ENCODE measurements at places on chromosomes 3 and 15.

DNA sequence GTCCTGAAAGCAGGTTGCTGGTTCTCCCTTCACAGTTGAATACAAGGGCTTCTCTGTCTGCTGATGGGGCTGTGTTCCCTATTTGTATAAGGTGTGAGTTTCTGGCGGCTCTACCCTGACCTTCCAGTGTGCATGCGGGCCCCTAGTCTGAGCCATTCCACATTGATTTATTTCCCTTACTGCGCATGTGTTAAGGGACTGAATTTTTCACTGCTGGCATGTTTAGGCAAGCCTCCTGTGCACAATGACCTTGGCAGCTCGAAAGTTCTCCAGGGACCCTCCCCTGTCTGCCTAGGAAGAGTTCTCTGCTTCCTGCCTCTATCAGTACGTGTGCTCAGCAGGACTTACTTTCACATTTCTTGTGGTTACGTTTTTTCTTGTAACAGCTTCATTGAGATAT, 11.4 kb downstream of the TRAK1 start:
- no peak for DNase-seq

DNA sequence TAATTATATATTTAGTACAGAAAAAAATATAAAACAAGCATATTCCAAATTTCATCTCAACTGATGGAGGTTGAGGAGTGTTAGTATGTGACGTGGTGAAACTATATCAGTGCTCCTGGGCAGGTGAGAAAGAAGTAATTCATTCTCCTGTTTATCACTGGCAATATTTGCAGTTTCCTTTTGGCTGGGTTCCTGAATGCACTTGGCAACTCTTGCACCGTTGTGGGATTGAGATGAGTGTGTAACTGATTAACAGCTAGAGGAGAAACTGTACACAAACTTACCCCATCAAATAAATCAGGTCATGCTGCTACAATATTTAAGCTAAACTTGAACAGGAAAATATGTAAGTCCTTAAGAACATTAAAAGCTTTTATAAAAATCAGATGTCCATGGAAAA, 2.1 kb upstream of the ATP13A4 start:
- DNase-seq, result no peak

- no peak for DNase-seq
These were observed 29.9 kb upstream of the ADPGK start for GRCh38 chr15:72813345-72814004.

GRCh38 chr15:77002436-77002835, 7.5 kb downstream of the PSTPIP1 start:
- no peak for DNase-seq

- DNase-seq, result no peak
These were observed 98.6 kb downstream of the TPRA1 start for GRCh38 chr3:127491909-127492308.

- DNase-seq, result no peak
These were observed 3.7 kb upstream of the ZNF609 start for GRCh38 chr15:64456634-64457108.

- DNase-seq, result no peak
These were observed 112.9 kb downstream of the GSK3B start for GRCh38 chr3:119981386-119981785.

GRCh38 chr3:182375916-182376315, 417.4 kb upstream of the ATP11B start:
- DNase-seq, result no peak

GRCh38 chr3:171569571-171570132, 109.4 kb upstream of the TNIK start:
- no peak for DNase-seq

DNA sequence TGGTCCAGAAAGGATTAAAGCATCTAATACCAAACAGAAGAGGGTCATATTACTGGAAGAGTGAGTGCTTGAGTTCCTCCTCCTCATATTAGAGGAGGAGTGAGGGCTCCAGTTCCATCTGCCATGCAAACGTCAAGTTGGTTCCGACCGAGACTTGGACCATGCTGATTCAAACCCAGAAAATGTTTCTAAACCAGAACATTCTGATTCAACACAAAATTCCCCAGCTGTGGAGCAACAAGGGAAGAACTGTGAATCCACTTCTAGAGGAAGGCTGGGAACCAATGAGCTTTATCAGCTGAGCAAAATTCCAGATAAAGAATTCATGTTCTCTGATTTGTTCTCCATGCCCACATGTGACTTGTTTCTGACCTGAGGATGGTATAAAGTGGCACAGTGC, 135.6 kb upstream of the WNT5A start:
- no peak for DNase-seq

DNA sequence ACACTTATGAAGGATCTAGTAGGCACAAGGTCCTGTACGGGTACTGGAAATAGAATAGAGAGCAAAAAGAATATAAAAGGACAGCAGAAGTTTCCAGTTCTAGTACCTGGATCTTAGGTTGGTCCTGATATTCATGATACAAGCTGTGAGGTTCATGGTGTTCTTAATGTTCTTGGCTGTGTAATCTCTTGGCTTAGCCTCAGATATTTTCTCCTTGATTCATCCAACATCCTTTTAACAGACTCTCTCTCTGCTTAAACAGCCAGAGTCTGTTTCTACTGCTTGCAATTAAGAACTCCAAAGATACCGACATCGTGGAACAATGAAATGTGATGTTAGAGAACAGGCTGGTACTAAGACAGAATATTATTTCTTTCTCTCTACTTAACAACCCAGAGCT, 49.9 kb downstream of the CNTN3 start:
- no peak for DNase-seq

- DNase-seq, result no peak
These were observed 28.9 kb downstream of the PDE8A start for GRCh38 chr15:85010386-85011159.

DNA sequence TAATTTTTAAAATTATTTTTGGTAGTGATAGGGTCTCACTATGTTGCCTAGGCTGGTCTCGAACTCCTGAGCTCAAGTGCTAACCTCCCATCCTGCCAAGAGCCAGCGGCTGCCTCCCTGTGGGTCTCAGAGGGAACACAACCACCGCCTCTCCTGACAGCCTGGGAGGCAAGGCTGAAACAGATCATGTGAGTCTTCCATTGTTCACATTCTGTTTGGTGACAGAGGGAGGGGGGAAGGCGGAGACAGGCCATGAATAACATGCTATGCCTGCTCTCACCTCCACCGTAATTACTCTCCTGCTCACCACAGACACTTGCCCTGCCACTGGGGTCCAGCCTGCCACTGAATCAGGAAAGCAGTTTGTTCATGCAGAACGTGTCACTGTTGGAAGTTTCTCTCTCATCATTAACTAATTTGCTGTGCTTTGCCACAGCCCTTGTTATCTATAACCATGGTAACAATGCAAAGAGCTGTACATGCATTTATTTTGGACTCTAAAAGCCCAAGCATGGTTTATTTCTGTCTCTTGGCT, 78.4 kb upstream of the RASGRF1 start:
- no peak for DNase-seq

GRCh38 chr3:126147147-126147931, 33.0 kb downstream of the ALDH1L1 start:
- no peak for DNase-seq

GRCh38 chr3:95265129-95265528, 1202.3 kb downstream of the NSUN3 start:
- DNase-seq, result no peak

DNA sequence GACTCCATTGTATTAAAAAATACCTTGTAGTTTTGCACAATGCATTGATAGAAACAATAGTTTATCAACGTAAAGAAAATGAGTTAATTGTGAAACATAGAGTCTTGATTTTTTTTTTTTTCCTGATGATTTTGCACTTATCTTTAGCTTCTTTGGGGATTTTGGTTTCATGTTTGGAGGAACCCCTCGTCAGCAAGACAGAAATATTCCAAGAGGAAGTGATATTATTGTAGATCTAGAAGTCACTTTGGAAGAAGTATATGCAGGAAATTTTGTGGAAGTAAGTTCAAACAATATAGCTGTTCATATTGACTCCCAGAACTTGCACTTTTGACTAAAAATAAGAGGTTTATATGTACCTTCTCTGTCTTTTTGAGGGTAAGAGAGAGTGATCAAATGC, 7.0 kb downstream of the DNAJB11 start:
- DNase-seq, result no peak

- no peak for DNase-seq
These were observed 2.5 kb downstream of the OSBPL10 start for GRCh38 chr3:31978553-31978952.

DNA sequence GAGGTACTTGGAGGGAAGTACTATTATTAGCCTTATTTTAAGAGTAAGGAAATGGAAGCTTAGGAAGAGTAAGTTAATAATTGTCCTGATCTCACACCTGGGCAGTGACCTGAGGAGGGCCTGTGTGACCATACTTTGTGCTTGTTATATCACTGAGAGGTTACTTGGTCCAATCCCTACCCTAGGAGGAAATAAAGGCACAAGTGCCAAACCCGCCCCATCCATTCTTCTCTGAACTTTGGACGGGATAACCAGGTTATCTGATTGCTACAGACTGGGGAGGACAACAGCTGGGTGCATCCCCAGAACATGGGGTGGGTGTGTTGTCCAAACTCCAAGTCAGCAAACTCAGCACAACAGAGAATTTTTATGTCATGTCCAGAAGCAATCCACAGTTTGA, 77.7 kb upstream of the NR2E3 start:
- DNase-seq, result no peak

DNA sequence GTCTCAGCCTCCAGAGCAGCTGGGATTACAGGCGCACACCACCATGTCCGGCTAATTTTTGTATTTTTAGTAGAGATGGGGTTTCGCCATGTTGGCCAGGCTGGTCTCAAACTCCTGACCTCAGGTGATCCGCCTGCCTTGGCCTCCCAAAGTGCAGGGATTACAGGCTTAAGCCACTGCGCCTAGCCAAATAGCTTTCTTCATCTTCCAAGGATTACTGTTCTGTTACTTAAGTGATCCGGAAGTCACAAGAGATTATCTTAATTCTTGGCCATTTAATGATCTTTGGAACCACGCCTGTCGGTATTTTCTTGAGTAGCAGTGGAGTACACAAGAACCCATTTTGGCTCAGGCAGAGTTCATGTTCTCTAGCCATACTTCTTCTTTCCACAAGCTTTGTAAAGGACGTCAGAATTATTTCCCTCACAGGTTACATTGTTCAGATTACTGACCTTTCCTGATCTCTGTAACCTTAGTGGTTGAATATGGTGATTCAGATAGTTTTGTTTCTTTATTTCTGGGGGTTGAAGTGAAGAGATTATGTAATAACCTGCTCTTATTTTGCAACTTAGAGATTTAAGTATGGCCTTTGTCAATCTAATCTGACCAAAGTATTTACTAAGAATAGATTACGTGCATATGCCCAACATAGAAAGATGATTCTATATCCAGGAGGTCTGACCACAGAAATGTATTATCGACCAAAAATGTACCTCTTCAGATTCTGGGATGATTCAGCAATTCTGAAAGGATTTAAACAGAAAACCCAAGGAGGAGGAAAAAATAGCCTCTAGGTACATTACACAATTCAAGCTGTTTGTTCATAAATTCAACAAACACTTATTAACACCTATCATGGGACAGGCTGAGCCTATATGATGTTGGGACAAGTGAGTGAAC, 132.2 kb downstream of the GREM1 start:
- DNase-seq, result no peak

GRCh38 chr3:31240874-31241273, 291.9 kb upstream of the STT3B start:
- DNase-seq, result no peak

- DNase-seq, result no peak
These were observed 121.8 kb upstream of the CADM2 start for GRCh38 chr3:84836961-84837360.

DNA sequence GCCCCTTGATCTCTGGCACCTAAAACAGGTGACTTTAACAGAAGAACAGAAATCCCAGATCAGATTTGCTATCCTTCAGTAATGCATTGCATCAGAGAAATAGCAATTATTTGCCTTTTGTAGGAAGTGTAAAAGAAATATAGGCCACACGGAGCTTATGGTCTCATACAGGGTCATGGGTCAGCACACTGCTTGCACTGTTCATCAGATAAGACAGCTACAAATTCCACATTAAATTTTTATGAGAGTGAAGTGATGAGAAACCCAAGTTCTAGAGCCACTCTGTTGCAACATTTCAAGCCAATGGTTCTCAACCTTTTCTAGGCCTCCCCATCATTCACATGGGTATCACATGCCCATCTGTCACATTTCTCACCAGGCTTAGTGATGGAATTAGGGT, 33.4 kb upstream of the TMEM87A start:
- no peak for DNase-seq

DNA sequence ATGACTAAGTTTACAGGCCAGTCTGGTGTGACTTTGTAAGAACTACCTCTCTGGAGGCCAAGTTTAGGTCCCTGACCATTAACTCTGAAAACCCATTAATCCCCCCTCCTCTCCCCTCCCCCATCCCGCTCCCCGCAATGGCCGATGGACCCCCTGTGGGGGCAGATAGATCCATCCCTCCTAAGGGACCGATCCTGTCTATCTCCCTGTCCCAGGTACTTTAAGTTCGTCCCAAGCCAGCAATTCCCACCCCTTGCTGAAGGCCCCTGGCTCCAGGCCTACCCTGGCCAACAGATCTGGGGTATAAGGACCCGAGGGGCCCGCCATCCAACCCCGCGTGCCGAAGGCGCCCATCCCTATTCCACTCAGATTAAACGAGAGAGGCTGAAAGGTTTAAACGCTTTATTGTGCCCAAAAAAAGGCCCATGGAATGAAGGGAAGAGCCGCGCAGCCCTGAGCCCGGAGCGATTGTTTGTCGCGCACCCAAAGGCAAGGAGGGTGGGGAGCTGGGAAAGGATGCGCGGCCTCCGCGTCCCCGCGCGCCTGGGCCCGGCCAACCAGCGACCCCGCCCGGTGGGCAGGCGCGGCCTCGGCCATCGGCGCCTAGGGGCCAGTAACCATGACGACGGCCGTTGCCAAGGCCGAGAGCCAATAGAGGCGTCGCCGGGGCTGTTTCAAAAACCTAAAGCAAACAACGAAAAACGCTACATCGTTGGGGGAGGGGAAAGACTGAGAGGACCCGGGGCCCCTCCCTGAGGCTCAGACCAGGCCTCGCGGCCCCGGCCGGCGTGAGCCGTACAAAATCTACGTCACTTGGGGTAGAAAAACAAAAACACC, 35.9 kb downstream of the HMCES start:
- no peak for DNase-seq

DNA sequence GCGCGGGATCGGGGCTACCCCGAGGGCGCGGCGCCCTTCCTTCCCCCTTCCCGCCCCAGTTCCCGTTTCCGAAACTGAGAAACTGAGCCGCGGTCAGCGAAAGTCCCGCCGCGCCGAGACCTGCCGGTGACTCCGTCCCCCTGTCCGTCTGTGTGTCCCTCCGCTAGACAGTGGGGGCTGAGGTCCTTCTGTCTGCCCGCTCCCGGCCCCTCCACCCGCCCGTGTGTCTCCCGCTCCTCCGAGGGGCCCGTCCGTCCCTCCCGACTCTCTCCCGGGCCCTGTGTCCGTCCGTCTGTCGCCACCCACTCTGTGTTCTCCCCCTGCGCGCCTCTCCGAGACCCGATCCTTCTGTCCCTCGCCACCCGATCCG, 426 bp downstream of the PRKCD start:
- no peak for DNase-seq
